ENCODE measurements at places on chromosomes 2 and 18. TPM values are rescaled to one million over a fixed set of nuclear protein-coding genes. Genes with fewer than 3 reads are reported as not detected.

KCNF1 gene
- total RNA-seq: 6.5 TPM

PRKAG3 gene
- total RNA-seq: not detected

GLI2 gene
- 5.0 TPM for total RNA-seq

FSHR gene
- 0.17 TPM for total RNA-seq

EMILIN2 gene
- total RNA-seq: 20.1 TPM

DNPEP gene
- total RNA-seq: 40.8 TPM

FAM237A gene
- not detected for total RNA-seq

TUBB8B gene
- not detected for total RNA-seq

KATNAL2 gene
- 9.6 TPM for total RNA-seq

PTH2R gene
- total RNA-seq: 0.99 TPM

PHLPP1 gene
- total RNA-seq: 49.4 TPM

ARHGAP15 gene
- total RNA-seq: 15.4 TPM

ERFE gene
- 0.79 TPM for total RNA-seq

DSEL gene
- 55.4 TPM for total RNA-seq

CXCR1 gene
- total RNA-seq: not detected

UGT1A4 gene
- not detected for total RNA-seq

NCKAP1 gene
- total RNA-seq: 245 TPM

TIA1 gene
- 232 TPM for total RNA-seq

TMEM182 gene
- total RNA-seq: 6.7 TPM

RESP18 gene
- total RNA-seq: 1.1 TPM

TSPYL6 gene
- 0.30 TPM for total RNA-seq

CCL20 gene
- total RNA-seq: not detected

SULT1C4 gene
- 36.7 TPM for total RNA-seq

TYMS gene
- total RNA-seq: 22.1 TPM
